ENCODE measurements at places on chromosomes 12 and 14.

DNA sequence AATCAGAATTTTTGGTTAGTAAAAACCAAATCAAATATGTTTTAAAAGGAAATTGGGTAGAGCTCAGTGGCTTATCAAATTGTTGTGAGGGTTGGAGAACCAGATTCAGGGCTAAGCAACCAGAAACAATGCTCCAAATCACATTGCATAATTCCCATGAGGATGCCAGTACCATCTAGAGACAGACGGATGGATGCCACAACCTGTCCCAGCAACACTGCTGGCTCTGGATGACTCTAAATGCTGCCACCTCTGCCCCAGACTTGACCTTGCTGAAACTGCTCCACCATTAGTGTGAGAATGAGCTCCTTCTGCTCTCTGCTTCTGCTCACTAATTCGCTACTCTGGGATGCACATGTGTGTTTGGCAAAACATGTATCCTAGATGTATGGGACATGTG, 43.9 kb downstream of the FRS2 start:
- no peak for DNase-seq

GRCh38 chr12:32400866-32401265, 1.5 kb downstream of the FGD4 start:
- DNase-seq = no peak

DNA sequence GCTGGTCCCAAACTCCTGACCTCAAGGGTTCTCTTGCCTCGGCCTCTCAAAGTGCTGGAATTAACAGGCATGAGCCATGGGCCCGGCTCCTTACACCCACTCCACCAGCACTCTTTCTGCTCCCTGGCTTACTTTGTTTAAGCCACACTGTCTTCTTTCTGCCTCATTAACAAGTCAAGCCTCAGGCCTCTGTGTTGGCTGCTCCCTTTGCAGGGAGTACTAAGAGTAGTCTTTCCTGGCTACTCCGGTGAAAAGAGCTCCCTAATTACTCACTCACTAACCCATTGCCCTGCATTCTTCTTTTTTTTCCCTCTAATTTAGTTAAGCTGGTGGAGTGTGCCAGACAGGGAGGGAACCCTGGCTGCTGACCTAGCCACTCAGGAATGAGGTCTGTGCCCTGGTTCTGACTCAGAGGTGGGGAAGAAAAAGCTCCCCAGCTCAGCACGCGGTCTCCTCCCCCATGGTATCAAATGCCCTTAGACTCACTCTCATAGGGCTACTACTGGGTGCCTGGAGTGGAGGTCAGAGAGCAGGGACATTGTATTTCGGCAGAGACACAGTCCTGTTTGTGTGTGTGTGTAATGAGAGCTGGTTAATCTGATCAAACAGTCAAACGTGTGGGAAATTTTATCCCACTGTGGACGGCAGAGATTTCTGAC, 19.8 kb downstream of the GALNT6 start:
- DNase-seq = peak; percentile 90

GRCh38 chr12:55732288-55732687, 3.5 kb upstream of the CD63 start:
- no peak for DNase-seq

- no peak for DNase-seq
Observed at GRCh38 chr14:95477411-95478269, 38.8 kb downstream of the SYNE3 start.

DNA sequence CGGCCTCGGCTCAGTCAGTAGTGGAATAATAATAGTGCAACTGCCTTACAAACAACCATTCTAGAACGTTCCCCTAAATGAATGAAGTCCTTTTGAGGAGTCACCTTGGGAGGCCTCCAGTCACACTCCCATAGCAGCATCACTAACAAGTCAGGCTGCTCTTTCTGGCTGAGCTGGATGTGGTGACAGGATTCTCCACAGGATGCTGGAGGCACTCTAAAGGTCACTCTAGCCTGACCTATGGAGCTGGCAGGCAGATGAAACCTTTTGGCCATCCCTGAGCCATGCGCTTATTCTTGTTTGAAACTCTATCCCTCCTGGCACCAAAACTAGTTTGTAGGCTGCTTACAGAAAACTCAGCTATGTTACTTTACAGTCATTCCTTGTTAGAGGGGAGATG, 17.9 kb upstream of the TFCP2 start:
- no peak for DNase-seq

GRCh38 chr12:674272-674781, 11.1 kb upstream of the NINJ2 start:
- no peak for DNase-seq

DNA sequence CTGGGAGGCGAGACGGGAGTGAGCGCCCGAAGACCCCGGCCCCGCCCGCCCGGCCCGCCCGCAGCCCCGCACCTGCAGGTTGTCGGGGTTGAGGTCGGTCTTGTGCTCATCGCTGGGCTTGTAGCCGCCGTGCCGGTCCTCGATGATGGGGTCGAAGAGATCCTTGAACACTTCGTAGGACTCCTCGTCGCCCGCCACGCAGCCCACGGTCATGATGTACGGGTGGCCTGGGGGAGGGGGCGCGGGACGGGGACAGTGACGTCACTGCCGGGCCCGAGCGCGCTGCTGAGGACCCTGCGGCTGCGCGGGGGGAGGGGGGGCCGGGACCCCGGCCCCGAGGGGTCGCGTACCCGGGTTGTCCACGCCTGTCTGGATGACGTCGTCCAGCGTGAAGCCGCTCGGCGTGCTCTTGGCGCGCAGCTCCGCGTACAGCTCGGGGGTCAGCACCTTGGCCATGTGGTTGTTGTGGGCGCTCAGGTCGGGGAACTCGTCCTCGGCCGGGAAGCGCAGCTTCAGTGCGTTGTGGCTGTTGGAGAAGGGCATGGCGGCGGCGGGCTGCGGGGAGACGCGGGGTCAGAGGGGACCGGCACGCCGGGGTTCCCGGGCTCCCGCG, 573 bp downstream of the CKB start:
- DNase-seq = no peak

DNA sequence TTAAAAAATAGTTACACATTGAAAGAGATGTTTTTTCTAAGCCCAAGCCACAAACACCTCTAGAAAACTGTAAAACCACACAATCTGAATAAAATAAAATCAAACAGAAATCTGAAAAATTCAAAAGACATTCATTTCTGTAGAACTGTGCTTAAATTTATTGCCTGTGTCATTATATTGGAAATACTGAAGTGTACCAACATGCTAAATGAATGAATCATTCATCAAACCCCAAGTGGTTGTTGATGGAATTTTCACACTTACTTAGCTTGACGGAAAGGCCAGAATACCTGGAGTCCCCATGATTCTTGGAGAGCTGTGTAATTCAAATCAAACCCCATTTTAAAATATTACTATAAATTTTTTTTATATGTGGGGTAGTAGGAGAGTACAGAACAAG, 2.7 kb downstream of the KITLG start:
- no peak for DNase-seq

DNA sequence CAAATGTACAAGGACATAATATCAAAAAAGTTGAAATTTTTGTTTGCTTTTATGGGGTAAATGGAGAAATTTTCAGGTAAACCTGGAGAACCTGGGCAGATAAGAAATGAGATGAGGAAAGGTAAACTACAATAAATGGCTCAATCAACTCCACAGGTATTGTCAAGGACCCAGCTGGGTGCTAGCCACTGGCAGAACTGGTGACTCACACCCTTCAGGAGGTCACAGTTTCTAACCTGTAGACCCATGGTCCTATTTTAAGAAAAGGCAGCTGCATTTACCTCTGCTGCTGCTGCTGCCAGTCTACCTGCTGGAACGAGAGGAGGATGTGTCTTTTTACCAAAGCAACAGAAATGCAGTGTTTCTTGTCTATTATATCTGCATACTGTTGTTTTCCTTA, 226.6 kb downstream of the ALG10B start:
- no peak for DNase-seq

GRCh38 chr14:92945959-92946846, 23.3 kb downstream of the CHGA start:
- no peak for DNase-seq

All from BJ (cell line).